ENCODE measurements at places on chromosomes 2 and 18.

DNA sequence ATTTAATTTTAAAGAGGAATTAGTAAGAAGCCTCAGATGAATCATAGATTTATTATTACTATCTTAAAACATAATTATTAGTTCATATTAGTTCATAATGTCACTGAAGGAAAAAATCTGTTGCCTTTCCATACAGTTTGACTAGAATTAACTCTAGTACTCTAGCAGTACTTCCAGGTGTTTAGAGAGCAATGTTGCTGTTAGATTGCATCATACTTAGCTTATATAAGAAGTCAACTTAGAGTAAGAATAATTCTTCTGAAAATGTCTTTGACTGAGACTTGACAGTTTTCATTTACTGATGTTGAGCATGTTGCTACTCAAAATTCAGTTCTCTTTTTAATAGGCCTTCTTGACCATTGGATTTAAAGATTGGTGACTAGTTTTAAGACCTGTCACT lies 4.7 kb downstream of the RAB3GAP1 start:
- no peak for DNase-seq

- DNase-seq = no peak
These were observed 216.2 kb downstream of the GBX2 start for GRCh38 chr2:235951982-235952381.

DNA sequence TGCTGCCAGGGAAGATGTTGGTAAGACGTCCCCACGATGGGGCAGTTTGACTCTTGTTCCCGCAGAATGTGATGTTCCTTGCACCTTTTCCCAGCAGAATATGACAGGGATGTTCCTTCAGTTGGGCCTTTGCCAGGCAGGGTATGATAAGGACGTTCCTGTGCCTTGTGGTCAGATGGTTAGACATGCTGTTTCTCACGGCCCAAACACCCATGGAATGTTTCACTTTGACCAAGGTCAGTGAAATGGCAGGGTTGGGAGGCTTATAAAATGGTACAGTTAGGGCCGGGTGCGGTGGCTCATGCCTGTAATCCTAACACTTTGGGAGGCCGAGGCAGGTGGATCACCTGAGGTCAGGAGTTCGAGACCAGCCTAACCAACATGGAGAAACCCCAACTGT lies 40.3 kb upstream of the YPEL5 start:
- DNase-seq = no peak

- DNase-seq = no peak
These were observed 463.2 kb downstream of the CDH2 start for GRCh38 chr18:27713738-27714095.

DNA sequence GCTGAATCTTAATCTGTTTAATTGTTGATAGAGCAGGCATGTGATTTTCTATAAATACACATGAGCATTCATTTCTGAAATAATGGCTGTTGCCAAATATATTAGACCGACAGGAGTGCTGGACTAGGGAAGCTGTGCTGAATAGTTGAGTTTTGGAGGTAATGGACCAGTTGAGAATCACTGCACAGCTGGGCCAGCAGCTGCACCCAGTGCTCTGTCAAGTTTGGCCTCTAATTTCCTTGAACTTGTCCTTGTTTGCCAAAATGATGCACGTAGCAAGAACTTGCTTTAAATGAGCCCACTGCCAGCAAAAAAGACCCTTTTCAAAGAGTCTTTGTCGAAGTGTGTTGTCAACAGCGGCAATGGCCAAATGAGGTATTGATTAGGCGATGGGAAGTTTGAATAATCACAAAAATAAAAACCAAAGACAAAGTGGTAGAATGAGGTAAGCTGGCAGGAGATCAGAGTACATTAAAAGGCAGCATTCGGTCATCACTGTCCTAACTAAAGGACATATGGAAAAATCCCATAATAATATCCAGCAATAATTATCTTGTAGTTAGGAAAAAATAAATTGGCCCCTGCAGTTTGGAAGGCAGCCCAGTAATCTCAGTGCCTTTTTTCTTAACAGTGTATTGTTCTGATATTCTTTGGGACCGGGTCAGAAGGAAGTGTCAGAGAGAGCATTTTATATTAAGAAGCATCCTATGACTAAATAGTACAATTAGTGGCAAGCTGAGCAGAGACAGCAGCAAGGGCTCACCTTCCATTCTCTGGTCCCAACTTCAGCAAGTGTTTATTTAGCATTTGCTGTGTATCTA lies 126.2 kb downstream of the RAPGEF4 start:
- DNase-seq = no peak

DNA sequence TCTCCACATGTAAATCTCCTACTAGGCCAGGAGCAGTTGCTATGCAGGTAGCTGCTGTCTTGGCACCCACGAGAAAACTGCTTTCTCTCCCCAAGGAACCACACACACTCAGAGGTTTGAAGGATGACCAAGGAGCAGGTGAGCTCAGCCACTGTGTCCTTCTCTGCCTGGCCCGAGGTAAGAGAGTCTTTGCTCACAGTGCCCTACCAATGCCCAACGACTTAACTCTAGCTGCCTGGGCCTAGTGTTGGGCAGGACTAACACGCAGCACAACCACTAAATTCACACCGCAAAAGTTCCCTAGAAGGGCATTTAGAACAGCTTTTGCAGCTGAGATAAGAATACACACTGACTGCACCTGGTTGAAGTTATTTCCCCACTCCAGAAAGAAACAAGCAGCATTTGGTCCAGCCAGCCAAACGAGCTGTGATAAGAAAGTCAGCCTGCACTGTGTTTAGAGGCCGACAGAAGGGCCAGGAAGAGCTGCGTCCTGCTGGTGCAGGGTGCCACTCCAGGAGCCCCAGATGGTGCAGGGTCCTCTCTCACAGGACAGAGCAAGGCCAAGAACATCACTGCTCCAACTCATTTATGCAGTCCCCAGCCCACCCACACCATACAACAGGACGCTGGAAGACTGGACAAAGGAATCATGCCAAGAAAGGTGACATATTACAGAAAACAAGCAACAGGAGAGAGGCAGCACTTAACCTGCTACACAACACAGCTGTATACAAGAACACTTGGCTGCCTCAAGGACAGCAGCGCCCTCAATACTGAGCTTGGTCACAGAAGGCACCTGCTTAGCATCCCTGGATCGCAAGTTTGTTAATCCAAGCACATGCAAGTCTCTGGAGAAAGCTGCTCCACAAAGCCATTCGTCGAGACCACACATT lies 12.5 kb downstream of the HDLBP start:
- no peak for DNase-seq

GRCh38 chr18:24370120-24370519 lies 27.5 kb downstream of the OSBPL1A start:
- DNase-seq = no peak

DNA sequence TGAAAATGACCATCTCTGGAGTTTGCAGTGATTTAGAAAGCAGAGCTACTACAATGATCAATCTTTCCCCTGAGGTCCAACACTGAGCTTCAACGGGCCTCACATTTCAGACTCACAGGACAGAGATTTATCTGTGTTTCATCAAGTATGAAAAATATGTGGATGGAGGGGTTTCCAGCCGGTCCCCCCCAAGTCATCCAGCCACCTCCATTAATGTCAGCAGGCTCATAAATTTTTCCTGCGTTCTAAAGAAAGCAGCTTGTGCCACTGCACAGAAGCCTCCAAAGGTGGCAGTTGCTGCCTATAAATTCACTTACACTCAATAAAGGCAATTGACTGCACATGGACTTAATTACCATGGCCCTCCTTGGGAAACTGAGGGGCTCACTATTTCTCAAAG lies 117.4 kb upstream of the ACKR3 start:
- DNase-seq = no peak

- no peak for DNase-seq
These were observed 88.2 kb downstream of the PKP4 start for GRCh38 chr2:158544998-158545397.
